ENCODE measurements at places on chromosomes 11 and 22.

DNA sequence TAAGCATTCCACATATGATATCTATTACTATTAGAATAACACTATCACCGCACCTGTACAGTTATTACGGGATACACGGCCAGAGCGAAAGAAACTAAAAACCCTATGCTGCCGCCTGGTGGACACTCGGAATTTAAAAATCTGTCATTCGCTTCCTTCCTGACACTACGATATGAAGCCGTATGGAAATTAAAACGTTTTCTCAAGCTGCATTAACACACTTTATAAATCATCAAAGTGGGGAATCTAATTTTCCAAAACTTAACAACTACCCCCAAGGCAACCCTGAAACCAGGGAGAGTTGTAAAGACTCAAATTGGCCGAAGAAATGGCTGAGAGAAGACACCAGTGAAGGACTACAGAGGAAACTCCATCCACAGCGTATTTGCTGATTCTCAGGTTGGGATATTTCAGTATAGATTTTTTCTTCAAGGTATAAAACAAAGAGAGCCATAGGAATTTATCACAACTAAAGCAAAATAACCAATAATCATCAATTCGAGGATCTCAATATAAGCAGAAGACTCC, 1.4 kb downstream of the CCDC73 start:
- DNase-seq = peak; percentile 68

GRCh38 chr11:107691000-107691750, 20.7 kb downstream of the SLN start:
- no peak for DNase-seq

- DNase-seq = no peak
Measured at GRCh38 chr22:19571995-19572394, 47.8 kb upstream of the CLDN5 start.

DNA sequence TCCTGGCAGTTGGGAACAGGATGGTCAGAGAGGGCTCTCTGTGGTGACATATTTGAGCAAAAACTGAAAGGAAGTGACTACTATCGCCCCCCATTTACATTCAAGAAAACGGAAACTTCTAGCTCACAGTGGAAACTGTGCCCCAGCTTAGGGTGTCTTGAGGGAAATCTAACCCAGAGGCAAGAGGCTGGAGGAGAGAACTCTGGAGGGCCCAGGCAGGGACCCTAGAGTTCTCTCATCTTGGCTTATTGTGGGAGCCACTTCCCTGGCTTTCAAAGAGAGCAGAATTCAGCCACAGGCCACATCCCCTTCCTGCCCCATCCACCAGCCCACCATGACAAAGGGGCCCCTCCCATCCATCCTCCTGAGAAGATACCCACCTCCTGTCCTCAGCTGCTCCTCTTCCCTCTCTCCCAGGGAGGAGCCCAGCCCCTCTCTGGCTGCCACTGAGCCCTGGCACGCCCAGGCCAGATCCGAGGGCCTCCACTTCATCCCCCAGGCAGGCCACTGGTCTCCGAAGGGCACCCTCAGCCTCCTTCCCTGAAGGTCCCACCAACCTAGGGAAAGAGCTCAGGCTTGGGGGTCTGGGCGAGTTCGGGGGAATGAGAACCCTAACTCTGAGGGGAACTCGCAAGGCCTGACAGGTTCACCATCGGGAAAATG, 1.6 kb upstream of the TMPRSS13 start:
- no peak for DNase-seq

DNA sequence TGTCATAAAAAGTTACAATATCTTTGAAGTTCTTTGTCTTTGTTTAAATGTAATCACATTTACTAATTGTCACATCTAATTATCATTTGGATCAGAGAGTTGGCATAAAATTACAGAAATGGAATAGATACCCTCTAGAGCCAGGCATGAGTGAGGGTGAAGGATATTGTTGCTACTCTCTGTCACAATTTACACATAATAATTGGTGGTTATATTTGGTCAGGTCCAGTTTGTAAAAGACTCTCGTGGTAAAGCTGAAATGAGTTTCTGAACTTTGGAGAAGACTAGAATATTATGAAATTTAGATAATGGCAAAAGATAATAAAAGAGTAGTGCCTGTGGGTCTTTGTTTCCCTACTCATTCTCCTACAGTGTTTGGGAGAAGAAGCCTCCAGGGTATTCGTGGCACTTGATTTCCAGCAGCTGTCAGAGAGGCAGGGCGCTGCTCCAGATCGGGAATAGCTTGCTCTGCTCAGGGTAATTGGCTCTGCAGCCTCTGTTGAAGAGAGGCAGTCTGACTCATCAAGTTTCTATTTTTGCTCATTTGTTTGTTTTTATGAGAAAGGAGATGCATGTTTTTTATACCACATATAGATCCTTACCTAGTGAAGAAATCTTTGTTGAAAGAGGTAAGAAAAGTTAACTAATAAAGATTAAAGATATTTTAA, 349.9 kb downstream of the CNTN5 start:
- no peak for DNase-seq

- peak; percentile 6 for DNase-seq
Measured at GRCh38 chr22:37643225-37643847, 3.9 kb downstream of the SH3BP1 start.

DNA sequence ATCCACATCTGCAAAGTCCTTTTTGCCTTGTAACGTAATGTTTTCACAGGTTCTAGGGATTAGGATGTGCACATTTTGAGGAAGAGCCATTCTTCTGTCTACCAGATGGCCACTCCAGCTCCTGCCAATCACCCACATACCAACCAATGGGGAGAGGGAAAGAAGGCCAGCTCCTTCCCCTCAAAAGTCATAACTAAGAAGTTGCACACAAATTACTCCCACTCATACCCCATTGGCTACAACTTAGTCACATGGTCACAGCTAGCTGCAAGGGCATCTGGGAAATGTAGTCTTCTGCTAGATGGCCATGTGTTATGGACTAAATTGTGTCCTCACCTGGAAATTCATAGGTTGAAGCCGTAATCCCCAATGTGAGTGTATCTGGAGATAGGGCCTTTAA, 15.4 kb upstream of the MYOD1 start:
- no peak for DNase-seq

DNA sequence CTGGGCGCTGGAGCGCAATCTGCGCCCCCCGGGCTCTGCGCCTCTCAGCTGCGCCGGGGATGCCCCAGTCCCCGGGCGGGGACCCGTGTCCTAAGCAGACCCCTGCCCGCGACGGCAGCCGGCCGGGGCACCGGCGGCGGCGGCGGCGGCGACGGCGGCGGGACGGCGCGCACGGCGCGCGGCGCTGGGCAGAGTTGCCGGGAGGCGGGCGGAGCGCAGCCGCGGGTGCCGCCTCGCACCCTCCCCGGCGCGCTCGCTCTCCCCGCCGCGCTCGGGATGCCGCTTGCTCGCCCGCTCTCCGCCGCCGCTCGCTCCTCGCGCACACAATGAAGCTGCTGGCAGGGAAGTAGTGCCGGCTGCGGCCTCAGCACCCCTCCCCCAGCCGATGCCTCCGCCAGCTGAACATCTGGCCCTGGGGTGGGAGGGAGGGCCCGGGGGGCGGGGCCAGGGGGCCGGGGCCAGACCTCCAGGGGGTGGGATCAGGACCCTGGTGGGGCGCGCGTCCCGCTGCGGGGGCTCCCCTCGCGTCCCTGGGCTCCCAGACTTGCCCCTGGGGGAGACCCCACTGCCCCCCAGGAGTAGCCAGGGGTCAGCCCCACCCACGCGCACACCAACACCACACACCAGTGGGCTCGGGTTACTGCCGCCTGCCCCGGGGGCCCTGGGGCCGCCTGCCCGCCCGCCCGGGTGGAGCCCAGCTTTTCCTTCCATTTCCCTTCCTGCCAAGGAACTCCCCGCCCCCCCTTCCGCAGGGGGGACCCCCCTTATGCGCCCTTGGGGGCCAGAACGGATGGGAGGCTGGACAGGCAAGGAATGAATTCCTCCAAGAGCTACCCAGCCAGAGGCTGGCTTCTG, at the start of gene RCOR2:
RCOR2 (minus strand) TSS at position 328 of the 855 bp plus-strand sequence. CDS start 708 bp downstream, outside the sequence.
- peak; percentile 42 for DNase-seq

DNA sequence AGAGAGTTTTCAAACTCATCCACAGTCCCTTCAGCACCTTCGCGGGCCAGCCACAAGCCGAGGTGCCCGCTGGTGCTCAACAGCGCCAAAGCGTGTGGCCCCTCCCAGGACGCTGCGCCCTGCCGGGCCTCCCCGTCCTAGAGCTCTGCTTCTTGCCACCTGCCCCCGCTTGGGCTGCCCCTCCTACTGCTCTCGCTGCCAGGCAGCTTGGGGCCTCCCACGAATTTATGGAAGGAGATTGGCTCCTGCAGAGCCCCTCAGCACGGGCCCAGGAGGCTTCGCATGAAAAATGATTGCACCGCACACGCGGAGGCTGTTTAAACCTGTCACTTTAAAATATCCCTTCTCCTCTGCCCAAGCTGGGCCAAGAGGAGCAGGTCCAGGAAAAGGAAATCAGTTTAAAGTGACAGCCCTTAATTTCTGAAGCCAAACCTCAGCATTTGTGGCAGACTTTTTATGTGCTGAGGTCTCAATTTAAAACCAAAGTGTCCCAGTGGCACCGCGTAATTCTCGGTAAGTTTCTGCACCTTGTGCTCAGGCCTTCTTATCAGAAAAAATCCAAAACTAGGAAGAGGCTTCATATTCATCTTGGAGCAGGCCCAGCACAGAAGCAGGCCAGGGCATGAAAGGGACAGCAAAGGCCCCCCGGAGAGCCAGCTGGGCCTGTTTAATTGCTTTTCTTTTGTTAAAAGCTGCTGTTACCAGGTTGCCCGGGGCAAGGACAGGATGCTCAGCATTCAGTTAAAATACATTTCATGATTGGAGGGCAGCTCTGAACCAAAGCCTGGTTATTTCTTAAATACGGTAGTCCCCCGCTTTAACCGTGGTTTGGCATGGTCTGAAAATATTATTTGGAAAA, 303.6 kb downstream of the OPCML start:
- DNase-seq = no peak

- DNase-seq = no peak
Measured at GRCh38 chr11:35138606-35138942, 397 bp upstream of the CD44 start.

GRCh38 chr11:121889931-121890330, 226.1 kb downstream of the BLID start:
- DNase-seq = no peak

DNA sequence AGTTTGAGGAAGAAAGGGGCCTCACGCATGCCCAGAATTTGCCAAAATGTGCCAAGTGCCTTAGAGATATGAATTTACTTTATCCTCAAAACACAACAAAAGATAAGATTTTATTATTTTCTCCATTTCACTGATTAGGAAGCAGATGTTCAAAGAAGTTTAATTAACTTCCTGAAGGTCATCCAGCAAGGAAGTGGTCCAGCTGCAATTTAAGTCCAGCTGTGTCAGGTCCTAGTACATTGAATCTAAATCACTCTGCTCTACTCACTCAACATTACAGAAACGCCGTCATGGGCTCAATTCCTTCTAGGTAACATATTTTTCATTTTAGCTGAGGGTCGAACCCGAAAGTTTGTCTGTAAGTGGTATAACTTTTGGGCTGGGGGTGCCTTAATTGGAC, 115.4 kb downstream of the CCDC34 start:
- DNase-seq = no peak

GRCh38 chr11:61042961-61043540, 59.2 kb upstream of the CD5 start:
- peak; percentile 77 for DNase-seq

- DNase-seq = no peak
Measured at GRCh38 chr11:125402435-125402834, 93.6 kb downstream of the FEZ1 start.

DNA sequence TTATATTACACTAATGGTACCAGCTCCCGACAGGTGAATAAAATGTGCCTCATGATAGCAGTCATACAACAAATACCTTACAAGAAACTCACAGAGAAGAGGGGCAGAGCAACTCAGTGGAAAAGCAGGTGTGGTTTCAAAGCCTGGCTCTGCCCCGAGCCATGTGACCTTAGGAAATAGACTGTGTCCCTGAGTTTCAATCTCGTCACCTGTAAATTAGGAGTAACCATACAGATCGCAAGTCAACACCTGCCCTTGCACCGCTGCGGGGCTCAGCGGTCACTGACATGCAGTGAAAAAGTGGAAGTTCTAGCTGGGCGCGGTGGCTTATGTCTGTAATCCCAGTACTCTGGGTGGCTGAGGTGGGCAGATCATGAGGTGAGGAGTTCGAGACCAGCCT, 11.9 kb upstream of the MRTFA start:
- DNase-seq = no peak

DNA sequence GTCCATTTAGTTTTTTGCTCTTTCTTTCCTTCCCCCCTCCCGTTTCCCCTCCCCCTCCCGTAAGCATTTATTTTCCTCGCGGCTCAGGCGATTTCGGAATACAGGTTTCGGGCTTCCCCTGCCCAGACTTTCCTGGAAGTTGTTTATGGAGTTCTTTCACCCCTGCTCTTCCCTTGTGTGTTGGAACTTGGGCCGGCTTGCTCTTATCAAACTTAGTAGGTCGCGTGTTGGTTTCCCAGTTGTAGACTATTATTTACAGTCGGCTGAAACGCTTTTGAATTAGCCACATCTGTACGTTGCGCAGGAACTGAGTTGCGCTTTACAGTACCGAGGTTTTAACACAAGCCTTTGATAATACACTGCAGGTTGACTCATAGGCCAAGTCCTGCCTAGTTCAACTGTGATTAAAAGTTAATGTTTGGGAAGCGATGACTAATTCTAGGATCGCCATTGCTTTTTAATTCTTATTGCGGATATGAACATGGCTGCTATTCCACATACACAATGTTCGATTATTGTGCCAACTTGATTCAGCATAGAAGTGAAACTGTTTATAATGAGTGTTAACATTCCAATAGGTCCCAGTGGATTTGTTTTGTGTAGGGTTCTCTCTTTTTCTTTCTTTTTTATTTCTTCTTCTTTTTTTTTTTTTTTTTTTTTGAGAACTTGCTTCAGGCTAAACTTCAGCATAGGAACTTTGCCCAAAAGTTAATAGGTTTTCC, 1.7 kb downstream of the YAP1 start:
- DNase-seq = no peak

- no peak for DNase-seq
Measured at GRCh38 chr22:17783312-17783711, 9.0 kb upstream of the BID start.

GRCh38 chr11:119684361-119685110, 44.5 kb downstream of the NECTIN1 start:
- DNase-seq = no peak

- DNase-seq = peak; percentile 45
Measured at GRCh38 chr11:117535201-117535849, 207.7 kb downstream of the CEP164 start.
